Activated CD8-positive, alpha-beta T cell treated with anti-CD3 and anti-CD28 coated beads, Interleukin-2, amount 10 ng/mL, durations not matched to agents 7 days and 5 days (primary cell): ENCODE measurements at places on chromosomes 1 and 21. TPM values are rescaled to one million over a fixed set of nuclear protein-coding genes. Genes with fewer than 3 reads are reported as not detected.

DNA sequence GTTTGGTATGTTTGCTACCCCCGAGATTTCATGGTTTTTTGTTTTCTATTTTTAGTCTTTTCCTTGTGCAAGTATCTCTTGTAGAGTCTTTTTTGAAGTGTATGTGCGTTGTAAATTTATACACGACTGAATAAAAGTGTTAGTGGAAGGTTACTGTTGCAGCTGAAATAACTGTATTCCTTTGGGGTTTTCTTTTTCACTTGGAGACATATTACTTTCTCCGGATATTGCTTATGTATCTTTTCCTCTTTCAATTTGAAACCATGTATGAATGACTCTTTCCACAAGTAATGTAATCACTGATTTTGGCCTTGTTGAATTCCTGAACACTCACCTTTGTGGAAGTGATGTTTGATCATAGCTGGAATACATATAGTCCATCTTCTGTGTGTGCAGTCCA lies 956 bp downstream of the URB2 start:
- H3K27ac ChIP-seq = peak overlapping the region; percentile 98
- peaks cover 55% of the 10 kb centered on the region for H3K4me1 ChIP-seq
- H3K27me3 ChIP-seq = no peaks in the 10 kb centered on the region
- DNase-seq = no peak
- H3K4me3 ChIP-seq = peak overlapping the region; percentile 98

DNA sequence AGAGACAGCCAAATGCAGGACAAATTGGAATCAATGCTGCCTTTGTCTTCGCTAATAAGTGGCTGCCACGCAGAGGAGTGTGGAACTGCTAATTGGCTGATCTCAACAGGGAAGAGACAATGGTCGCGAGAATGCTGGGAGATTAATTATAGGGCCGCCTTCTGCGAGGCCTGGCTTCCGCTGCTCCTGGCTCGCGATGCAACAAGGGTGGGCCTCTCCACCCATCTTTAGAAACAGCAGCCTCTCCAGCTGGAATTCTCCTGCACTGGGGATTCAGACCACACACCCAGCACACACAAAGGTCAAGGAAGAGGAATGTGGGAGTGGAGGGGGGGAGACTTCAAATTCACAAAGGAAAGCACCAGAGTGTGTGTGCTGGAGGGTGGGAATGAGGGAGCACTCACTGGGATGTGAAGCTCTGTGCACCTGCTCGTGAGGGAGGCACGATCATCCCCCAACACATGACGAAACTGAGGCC lies 200.7 kb upstream of the GRIK3 start:
- no peak overlapping the region for H3K4me3 ChIP-seq
- H3K27me3 ChIP-seq = peaks cover 12% of the 10 kb centered on the region
- no peak for DNase-seq
- no peaks in the 10 kb centered on the region for H3K36me3 ChIP-seq

- no peaks in the 10 kb centered on the region for H3K36me3 ChIP-seq
- H3K4me1 ChIP-seq = no peaks in the 10 kb centered on the region
- no peak overlapping the region for H3K27ac ChIP-seq
- no peaks in the 10 kb centered on the region for H3K27me3 ChIP-seq
- DNase-seq = no peak
Measured at GRCh38 chr1:197247465-197247864, 20.6 kb upstream of the CRB1 start.

- no peaks in the 10 kb centered on the region for H3K4me1 ChIP-seq
- no peaks in the 10 kb centered on the region for H3K27me3 ChIP-seq
- DNase-seq = no peak
- H3K27ac ChIP-seq = no peak overlapping the region
- H3K4me3 ChIP-seq = no peak overlapping the region
Measured at GRCh38 chr1:217322834-217323233, 308.1 kb downstream of the GPATCH2 start.

DNA sequence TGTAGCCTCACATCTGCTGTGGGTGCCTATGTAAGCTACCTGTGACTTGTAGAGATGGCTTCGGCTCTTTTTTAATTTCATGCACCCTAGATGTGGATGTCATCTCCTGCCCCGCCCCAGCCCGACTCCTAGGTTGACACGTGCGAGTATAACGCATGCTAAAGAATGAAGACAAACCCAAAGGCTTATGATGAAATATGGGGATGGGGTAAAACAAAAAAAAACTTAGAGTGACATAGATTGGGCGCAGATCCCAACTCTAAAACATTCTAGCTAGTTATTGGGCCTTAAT lies 613 bp upstream of the ERO1B start:
- peak overlapping the region; percentile 87 for H3K4me3 ChIP-seq
- peak; percentile 53 for DNase-seq
- H3K4me1 ChIP-seq = peaks cover 41% of the 10 kb centered on the region

The LCE3A gene
- not detected for total RNA-seq

- no peak overlapping the region for H3K4me3 ChIP-seq
- H3K27me3 ChIP-seq = peaks cover 10% of the 10 kb centered on the region
- H3K4me1 ChIP-seq = no peaks in the 10 kb centered on the region
- DNase-seq = no peak
Measured at GRCh38 chr1:203911806-203912205, 50.4 kb downstream of the SNRPE start.

The TNNT2 gene
- not detected for total RNA-seq

- H3K27ac ChIP-seq = no peak overlapping the region
- peak; percentile 44 for DNase-seq
- no peaks in the 10 kb centered on the region for H3K27me3 ChIP-seq
- H3K4me1 ChIP-seq = no peaks in the 10 kb centered on the region
- H3K4me3 ChIP-seq = no peak overlapping the region
Measured at GRCh38 chr1:94514095-94514727, 27.3 kb downstream of the F3 start.

DNA sequence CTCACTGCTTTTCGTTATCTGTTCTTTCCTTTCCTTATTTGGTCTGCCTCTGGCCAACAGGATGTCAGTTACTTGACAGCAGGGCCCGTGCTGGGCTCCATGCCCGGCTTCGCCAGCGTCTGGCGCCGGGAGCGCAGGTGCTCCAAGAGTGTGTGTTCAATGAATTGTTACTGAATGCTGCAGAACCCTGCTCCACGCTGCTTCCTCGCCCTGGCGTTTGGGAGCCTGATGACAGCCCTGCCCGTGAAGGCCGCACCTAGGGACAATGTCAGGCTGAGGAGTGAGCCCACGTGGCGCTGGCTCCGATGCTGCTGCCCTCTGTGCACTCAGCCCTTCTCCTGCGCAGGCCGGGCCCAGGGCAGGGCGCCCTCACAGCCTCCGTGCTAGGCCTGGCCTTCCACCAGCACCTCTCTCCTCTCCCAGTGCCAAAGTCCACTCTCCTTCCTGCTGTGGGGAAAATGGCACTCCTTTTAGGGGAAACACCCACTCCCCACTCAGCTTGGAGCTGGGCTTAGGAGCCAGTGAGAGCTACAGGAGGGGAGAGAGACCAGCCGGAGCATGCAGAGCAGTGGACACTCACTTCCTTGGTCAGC lies 51.4 kb downstream of the ACBD3 start:
- H3K36me3 ChIP-seq = no peaks in the 10 kb centered on the region
- H3K4me1 ChIP-seq = no peaks in the 10 kb centered on the region
- no peak overlapping the region for H3K4me3 ChIP-seq
- H3K27me3 ChIP-seq = peaks cover 2% of the 10 kb centered on the region

GRCh38 chr1:155983191-155984024 lies 5.1 kb upstream of the ARHGEF2 start:
- H3K4me3 ChIP-seq = no peak overlapping the region
- no peak for DNase-seq
- H3K36me3 ChIP-seq = peaks cover 10% of the 10 kb centered on the region
- H3K4me1 ChIP-seq = peaks cover 44% of the 10 kb centered on the region
- peak overlapping the region; percentile 66 for H3K27ac ChIP-seq

DNA sequence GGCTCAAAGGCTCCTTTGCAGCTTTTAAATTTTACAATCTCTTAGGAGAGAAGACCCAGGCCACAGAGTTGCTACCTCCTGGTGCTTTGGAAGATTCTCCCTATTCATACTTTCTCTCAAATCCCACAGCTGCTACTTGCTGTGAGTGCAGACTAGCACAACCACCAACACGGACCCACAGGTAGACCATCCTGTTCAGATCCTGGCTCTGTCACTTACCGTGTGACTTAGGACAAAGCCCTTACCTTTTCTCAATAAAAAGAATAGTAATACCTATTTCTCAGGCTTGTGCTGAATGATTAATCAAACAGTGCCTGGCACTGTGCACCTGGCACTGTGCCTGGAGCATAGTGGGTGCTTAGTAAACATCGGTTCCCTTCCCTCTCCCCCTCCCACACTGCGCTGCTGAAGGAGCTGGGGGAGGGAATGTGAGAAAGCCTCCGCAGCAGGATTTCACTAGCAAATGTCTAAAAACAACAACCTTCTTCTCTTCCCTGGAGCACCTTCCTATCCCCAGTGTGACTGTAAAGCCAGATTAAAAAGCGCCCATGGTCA lies 81.7 kb downstream of the PGM1 start:
- H3K27ac ChIP-seq = no peak overlapping the region
- no peaks in the 10 kb centered on the region for H3K36me3 ChIP-seq
- H3K4me1 ChIP-seq = no peaks in the 10 kb centered on the region
- H3K4me3 ChIP-seq = no peak overlapping the region
- H3K27me3 ChIP-seq = peaks cover 2% of the 10 kb centered on the region

The TMPRSS2 gene
- total RNA-seq = not detected

GRCh38 chr1:100565533-100565932 lies 27.6 kb downstream of the GPR88 start:
- H3K4me1 ChIP-seq = no peaks in the 10 kb centered on the region
- no peaks in the 10 kb centered on the region for H3K36me3 ChIP-seq
- DNase-seq = no peak
- no peak overlapping the region for H3K27ac ChIP-seq

GRCh38 chr1:84735483-84735882 lies 45.2 kb upstream of the SSX2IP start:
- H3K27ac ChIP-seq = no peak overlapping the region
- H3K4me3 ChIP-seq = no peak overlapping the region
- H3K36me3 ChIP-seq = no peaks in the 10 kb centered on the region
- H3K27me3 ChIP-seq = peaks cover 25% of the 10 kb centered on the region
- DNase-seq = no peak
- no peaks in the 10 kb centered on the region for H3K4me1 ChIP-seq

DNA sequence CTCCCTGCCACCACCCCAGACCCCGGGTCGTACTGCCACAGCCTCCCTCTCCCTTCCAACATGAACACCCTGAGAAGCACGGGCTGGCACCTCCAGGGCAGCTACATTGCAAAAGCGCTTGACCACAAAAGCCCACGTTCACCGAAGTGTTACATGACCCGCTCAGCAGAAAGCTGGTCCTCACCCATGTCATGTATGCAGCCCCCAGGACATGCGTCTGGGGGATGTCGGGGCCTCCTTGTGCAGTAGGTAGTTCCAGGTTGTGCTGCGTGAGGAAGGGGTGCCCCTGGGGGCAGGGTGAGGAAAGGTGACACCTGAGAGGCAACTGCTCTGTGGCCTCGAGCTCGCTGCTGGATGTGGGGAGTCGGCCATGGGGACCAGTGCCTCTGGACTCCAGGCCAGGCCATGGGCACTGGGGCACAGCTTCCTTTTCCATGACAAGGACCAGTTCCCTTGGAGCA lies 102.0 kb upstream of the C1orf174 start:
- no peaks in the 10 kb centered on the region for H3K36me3 ChIP-seq
- no peak overlapping the region for H3K27ac ChIP-seq
